PC-9 (cell line): ENCODE measurements at places on chromosomes 16 and 17. TPM values are rescaled to one million over a fixed set of nuclear protein-coding genes. Genes with fewer than 3 reads are reported as not detected.

DNA sequence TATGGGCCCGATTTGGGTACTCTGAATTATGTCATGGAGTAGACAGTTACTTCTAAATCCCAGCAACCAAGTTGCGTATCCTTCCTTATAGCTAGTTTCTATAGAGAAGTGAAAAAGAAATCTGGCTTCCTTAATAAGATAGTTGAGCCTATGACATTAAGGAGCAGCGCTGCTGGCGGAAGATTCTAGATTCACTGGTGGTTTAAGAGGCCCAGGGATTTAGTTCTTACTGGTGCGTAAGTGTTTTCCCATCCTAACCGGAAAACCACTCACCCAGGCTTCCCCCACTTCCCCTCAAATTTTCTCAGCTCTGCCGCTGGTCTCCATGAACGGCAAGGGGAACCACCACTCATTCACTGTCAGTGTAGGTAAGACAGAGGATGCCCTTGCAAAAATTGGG, 230.4 kb downstream of the CPPED1 start:
- no peaks in the 10 kb centered on the region for H3K36me3 ChIP-seq
- no peak for DNase-seq
- H3K27me3 ChIP-seq: no peaks in the 10 kb centered on the region

DNA sequence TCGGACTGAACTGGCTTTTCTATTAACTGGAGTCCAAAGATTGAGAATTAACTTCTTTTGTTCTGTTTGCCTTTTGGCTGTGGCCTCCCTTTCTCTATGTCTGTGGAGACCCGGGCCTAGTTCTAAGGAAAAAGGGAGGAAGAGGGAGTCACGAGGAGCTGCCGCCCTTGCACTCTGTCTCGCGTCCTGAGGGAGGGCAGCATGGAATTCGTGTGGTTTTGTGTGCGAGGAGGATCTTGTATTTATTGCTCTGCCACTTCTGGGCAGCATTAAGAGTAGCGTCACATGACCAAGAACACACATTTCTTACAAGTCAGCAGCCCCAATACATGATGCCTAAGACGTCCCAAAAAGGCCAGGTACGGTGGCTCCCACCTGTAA, 23.6 kb downstream of the METTL22 start:
- no peaks in the 10 kb centered on the region for H3K27me3 ChIP-seq
- no peak for DNase-seq
- no peak overlapping the region for H3K4me3 ChIP-seq
- H3K4me1 ChIP-seq: no peaks in the 10 kb centered on the region
- peaks cover 13% of the 10 kb centered on the region; the same call in 1 of the 2 replicates for H3K36me3 ChIP-seq

DNA sequence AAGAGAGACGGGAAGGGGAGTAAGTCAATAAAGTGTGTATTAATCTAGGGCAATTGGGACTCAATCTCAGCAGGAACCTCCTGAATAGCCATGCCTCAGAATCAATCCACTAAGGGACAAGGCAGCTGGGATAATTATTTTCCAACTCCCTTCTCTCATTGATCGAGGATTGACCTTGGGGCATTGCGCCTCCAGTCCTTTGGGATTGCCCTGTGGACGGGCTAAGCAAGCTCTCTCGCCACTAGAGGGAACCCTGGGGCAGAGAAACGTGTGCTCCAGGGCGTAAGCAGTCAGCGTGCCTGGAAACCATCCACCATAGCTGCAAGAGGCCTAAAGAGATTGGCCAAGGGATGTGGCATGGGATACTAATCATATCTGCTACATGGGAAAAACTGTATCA, 53.9 kb upstream of the ERCC4 start:
- H3K27ac ChIP-seq: no peak overlapping the region
- H3K27me3 ChIP-seq: peaks cover 45% of the 10 kb centered on the region
- H3K4me3 ChIP-seq: no peak overlapping the region
- no peaks in the 10 kb centered on the region for H3K36me3 ChIP-seq

DNA sequence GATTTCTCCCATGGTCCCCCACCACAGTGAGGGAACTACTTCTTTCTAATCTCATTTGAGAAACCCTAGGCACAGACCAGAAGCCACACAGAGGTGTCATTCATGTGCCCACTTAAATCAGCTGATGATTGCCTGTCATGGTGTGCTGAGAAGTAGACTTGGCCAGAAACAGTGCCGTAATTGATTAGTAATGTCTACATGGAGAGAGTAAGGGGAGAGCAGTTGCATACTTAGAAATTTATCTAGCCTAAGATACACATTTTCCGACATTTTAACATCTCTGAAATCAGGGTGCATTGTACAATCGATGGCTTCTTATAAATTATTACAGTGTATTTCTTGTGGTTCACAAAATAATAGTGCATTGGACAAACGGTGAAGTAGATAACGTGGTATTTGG, 271.8 kb downstream of the IRF8 start:
- H3K27ac ChIP-seq: no peak overlapping the region
- no peak for DNase-seq
- H3K4me3 ChIP-seq: no peak overlapping the region

DNA sequence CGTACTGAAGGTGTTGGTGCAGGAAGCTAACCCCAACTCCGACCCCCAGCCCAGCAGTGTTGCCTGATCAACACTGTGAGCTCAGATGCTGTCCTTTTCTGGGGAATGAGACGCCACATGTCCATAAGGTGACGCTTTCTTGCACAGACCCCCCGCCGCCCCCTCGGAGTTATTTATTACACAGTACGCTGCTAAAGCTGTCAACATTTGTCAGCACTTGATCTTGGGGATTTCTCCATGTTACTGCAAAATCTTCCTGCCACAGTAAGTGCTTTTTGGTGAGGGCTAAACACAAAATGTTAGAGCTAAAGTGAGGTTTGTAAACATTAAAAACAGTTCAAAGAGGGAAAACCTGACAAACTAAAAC, 15.9 kb downstream of the CMTM3 start:
- no peak for DNase-seq
- no peaks in the 10 kb centered on the region for H3K27me3 ChIP-seq
- 0 out of 2 replicates have a peak, but pooled peaks cover 8% of the 10 kb centered on the region for H3K36me3 ChIP-seq

DNA sequence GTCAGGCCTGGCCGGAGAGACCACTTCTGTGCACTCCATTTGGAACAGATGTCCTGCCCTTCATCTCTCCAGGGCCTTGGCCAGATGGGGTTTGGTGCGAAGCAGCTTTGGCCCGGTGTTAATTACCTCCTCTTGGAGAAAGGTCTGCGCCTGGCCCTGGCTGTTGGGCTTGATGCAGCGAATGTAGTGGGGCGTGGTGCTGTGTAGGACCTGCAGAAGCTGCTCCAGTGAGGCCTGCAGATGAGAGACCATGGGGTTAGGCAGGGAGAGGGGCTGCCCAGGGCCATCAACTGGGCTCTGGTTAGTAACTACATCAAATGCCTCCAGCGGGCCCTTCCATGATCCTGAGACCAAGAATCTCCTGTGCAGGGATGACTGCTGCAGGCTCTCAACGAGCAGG, 18.7 kb downstream of the ZNHIT3 start:
- peaks cover 9% of the 10 kb centered on the region; the same call in 1 of the 2 replicates for H3K36me3 ChIP-seq
- H3K4me3 ChIP-seq: no peak overlapping the region
- no peaks in the 10 kb centered on the region for H3K27me3 ChIP-seq
- H3K27ac ChIP-seq: no peak overlapping the region
- DNase-seq: no peak

DNA sequence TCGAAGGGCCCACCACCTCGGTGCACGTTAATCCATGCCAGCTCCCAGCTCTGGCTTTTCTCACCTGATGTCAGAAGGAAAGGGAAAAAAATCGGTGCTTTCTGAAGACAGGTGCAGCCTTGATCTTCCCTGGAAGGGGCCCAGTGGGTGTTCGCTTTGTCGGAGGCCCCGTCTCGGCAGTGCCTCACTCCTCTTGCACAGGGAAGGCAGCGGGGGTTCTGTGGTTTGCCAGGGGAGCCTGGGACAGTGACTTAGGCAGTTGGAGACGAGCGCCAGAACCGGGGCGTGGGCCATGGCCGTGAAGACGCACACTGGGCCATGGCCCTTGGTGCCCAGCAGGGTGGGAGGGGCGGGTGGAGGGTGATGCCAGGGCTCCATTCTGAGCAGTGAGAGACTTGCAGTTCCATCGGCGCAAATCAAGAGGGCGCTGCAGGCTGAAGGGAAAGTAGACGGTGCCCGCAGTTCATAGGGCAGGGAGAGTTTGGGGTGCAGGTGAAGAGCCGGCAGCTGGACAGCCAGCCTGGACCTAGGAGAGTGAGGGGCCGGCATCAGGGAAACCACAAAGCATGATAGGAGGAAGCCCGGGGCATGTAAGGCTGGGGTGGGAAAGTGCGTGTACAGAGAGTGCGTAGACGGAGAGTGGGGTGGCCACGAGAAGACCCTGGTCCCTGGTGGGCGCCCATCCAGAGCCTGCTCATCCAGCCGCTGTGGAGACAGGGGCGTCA, 101.3 kb upstream of the CHMP6 start:
- H3K4me3 ChIP-seq: no peak overlapping the region
- H3K27ac ChIP-seq: peak overlapping the region; percentile 95
- DNase-seq: no peak
- H3K27me3 ChIP-seq: no peaks in the 10 kb centered on the region
- no peaks in the 10 kb centered on the region for H3K36me3 ChIP-seq

DNA sequence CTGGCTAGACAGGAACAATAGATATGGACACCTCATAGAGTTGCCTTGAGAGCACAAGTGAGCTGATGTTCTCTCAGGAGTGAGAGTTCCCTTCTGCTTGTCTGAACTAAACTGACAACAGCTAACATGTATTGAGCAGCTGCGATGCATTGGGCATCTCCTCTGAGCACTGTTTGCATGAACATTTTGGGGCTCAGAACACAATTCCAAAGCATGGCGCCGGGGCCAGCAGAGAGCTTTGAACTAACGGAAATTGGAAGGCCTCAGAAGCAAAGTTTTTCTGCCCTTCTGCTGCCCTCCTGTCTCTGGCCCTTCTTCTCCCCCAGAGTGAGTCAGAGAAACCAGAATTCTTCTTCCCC, 38.1 kb downstream of the TRPV2 start:
- H3K36me3 ChIP-seq: no peaks in the 10 kb centered on the region
- H3K27ac ChIP-seq: no peak overlapping the region
- no peaks in the 10 kb centered on the region for H3K27me3 ChIP-seq

GRCh38 chr16:50884066-50884860, 142.4 kb downstream of the CYLD start:
- peaks cover 60% of the 10 kb centered on the region for H3K27me3 ChIP-seq
- no peak overlapping the region for H3K27ac ChIP-seq
- H3K36me3 ChIP-seq: no peaks in the 10 kb centered on the region
- H3K4me3 ChIP-seq: no peak overlapping the region

DNA sequence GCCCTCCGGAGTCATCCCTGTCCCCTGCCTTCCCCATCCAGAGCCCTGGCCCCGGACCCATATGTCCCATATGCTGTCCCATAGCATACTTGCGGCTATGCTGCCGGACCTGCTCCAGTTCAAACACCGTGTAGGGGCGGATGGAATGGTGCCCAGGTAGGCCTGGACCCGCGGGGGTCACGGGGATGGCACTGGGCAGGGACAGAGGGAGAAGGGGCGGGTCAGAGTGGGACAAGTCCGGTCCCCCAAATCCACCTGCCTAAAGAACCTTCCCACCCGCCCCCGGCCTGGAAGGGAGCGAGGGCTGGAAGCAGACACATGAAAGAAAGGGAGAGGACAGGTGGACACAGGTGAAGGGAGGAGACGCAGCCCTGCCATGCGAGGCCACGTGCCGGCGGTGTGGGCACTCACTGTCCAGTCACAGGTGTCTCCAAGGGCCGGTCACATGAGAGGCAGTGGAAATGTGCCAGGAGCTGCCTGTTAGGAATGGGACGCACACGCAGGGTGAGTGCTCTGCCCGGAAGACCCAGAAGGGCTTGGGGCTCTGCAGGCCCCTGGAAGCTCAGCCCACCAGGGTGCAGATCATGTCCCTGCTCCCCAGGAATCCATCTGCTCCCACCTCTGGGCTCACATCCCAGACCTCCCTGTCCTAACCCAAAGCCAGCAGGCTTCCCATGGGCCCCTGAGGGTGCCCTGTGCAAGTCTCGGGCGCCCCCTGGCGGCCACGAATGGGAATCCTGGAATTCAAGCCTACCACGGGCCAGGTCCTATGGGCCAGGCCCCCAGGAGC, 14.0 kb downstream of the UBALD2 start:
- no peaks in the 10 kb centered on the region for H3K36me3 ChIP-seq
- no peak overlapping the region for H3K27ac ChIP-seq
- H3K4me3 ChIP-seq: no peak overlapping the region
- peak; percentile 47 for DNase-seq
- H3K27me3 ChIP-seq: no peaks in the 10 kb centered on the region
- H3K4me1 ChIP-seq: peaks cover 15% of the 10 kb centered on the region

DNA sequence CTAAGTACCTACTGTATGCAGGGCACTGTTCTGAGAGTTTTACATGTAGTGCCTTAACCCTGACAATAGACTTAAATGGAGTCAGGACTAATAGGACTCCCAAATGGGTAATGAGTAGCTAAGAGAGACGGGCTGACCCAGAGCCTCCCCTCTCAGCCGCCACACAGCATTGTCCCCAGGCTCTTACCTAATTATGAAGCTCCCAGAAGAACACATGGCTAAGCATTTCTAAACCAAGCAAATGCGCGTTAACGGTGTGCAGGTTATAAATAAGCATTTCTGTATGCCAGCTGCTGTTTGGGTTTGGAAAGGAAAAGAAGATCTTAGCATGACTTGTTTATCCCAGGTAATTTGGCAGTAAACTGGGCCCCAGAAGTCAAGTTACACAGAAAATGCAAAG, 14.3 kb downstream of the KATNIP start:
- no peak overlapping the region for H3K4me3 ChIP-seq
- H3K36me3 ChIP-seq: peaks cover 7% of the 10 kb centered on the region; the same call in 1 of the 2 replicates
- no peaks in the 10 kb centered on the region for H3K27me3 ChIP-seq
- no peak overlapping the region for H3K27ac ChIP-seq

DNA sequence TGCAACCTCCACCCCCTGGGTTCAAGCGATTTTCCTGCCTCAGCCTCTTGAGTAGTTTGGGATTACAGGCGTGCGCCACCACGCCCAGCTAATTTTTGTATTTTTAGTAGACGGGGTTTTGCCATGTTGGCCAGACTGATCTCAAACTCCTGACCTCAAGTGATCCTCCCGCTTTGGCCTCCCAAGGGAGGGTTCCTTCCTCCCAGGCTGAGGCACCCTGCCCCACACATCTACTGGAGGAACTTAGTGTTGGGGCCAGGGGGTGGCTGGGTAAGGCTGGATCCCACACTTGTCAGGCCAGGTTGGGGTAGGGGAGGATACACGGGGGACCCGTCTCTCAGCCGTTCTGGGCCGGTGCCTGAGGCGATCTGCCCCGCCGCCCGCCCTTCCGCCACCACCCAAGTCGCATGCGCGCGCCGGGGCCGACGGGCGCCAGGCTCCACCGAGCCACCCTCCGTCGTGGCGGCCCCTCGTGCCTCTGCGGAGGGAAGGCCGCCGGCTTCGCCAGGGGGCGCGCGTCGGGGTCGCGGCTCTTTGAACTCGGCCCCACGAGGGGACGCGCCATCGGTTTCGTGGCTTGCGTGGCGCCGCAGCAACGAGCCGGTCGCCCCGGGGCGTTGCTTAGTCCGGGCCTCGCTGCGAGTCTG, 15.9 kb downstream of the GRB7 start:
- peaks cover 47% of the 10 kb centered on the region for H3K4me1 ChIP-seq
- no peaks in the 10 kb centered on the region for H3K36me3 ChIP-seq
- peak; percentile 43 for DNase-seq
- H3K27ac ChIP-seq: peak overlapping the region; percentile 56
- peak overlapping the region; percentile 78 for H3K4me3 ChIP-seq
- no peaks in the 10 kb centered on the region for H3K27me3 ChIP-seq

ITGB3 gene
- 0.31 and 0.50 TPM in 2 replicates for total RNA-seq

GP1BA gene
- not detected in 2 replicates for total RNA-seq
